GM19239 (cell line): ENCODE measurements at places on chromosomes 6 and 20.

- no peak for DNase-seq
These were observed 179.5 kb downstream of the TFAP2A start for GRCh38 chr6:10235344-10235743.

DNA sequence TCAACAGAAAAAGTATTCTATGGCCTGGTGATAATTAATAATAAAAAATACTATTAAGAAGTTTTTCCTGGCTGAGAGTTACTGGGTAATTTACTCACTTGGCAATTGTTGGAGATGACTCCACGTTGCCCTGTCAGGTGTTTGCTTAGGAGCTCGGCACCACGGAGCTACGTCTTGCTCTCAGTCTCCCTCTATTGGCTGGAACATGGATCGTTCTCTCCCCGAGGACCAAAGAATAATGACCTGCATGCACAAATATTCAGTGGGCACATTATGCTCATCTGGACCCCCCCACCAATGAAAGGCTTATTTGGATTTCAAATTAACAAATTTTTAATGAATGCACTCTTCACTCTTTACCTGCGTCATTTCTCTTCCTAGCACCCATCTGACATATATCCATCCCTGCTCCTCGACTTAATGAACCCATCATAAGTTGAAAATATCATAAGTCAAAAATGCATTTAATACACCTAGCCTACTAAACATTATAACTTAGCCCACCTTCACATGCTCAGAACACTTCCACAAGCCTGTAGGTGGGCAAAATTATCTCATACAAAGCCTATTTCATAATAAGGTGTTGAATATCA lies 71.0 kb upstream of the CD83 start:
- peak; percentile 60 for DNase-seq

- no peak for DNase-seq
These were observed 17.9 kb upstream of the CNKSR3 start for GRCh38 chr6:154528310-154528915.

DNA sequence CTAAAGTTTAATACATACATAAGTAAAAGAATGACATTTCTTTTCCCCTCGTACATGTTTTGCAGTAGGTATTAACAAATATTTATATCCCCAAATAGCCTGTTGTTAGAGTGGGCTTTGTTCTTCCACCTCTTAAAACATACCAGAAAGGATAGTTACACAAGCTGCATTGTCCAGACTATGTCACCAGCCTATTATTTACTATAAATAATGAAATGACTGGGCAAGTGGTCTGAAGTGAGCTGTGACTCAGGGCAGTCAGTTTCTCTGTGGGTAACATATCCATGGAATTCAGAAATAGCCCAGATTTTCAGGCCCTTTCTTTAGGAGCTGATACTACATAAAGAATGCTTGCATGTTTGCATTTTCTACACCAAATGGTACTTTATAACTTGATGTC lies 60.1 kb downstream of the FUT9 start:
- no peak for DNase-seq

GRCh38 chr20:49792006-49792405 lies 20.6 kb upstream of the SLC9A8 start:
- no peak for DNase-seq

- no peak for DNase-seq
These were observed 15.8 kb downstream of the DNPH1 start for GRCh38 chr6:43213431-43213830.

GRCh38 chr20:45974896-45975565 lies 3.0 kb upstream of the ZNF335 start:
- DNase-seq: no peak

DNA sequence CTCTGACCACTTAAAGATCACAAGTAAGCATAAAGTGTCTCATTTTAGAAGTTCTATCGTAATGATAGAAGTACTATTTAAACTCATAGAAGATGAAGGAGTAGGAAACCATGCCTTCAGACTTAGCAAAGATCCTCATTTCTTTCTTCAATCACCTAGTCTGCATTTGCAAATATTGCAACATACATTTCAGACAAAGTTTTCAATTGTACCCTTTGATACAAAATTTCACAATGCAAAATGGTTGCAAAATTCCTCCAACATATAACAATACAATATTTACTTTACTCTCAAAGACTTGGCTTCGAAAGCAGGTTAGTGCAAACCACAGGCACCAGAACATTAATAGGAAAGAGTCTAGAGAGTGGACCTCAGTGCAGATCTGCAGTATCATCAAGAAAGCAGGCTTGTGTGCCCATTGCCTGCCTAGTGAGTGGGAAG lies 16.1 kb upstream of the ROS1 start:
- no peak for DNase-seq

DNA sequence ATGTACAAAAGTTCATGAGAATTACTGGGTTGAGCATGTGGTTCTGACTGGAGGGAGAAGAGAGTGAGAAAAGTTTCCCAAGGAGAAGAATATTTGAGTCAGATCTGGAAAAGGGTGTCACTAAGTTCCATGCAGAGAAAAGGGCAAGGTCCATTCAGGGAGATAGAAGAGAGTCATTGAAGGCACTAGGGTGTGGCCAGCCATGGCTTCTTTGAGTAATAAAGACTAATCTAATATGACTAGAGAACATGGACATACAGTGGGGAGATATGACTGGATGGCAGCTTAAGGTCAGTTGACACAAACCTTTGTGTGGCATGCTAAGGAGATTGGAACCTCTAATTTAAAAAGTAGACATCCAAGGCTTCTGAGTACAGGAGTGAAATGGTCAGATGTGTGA lies 10.7 kb upstream of the SLC17A4 start:
- no peak for DNase-seq

DNA sequence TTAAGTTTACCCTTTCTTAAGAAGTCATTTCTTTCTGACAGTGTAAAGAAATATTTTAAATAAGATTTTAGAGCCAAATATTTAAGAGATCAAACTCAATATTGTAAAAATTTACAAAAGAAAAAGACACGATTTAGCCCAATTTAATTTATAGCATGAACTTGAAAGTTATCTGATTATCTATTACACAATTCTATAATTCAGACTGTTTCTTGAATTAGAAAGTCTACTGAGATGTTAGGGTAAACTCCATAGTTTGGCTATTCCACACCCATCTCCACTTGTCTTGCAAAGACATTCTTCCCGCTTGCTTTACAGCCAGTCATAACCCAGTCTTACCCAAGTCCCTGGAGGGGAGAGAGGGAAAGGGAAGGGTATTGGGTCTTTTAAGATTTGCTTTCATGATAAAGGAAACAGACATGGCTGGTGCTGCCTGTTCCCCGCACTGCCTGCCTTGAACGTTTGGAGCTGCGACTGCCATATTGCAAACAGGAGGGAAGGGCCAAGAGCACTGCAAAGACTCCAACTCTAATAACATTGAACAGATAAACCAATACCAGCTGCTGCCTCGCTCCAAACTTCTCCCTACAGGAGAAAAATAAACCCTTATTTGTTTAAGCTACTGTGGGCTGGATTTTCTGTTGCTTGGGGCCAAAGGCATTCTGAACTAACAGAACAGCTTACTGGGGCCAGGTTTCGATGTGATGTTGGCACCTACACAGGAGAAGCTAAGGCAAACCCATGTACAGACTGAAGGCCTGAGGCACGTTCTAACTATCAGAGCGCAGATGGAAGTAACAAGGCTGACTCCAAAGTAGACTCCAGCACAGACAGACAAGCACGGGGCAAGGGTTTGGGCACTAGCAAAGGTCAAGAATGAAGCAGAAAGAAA lies 552.3 kb upstream of the JARID2 start:
- no peak for DNase-seq

DNA sequence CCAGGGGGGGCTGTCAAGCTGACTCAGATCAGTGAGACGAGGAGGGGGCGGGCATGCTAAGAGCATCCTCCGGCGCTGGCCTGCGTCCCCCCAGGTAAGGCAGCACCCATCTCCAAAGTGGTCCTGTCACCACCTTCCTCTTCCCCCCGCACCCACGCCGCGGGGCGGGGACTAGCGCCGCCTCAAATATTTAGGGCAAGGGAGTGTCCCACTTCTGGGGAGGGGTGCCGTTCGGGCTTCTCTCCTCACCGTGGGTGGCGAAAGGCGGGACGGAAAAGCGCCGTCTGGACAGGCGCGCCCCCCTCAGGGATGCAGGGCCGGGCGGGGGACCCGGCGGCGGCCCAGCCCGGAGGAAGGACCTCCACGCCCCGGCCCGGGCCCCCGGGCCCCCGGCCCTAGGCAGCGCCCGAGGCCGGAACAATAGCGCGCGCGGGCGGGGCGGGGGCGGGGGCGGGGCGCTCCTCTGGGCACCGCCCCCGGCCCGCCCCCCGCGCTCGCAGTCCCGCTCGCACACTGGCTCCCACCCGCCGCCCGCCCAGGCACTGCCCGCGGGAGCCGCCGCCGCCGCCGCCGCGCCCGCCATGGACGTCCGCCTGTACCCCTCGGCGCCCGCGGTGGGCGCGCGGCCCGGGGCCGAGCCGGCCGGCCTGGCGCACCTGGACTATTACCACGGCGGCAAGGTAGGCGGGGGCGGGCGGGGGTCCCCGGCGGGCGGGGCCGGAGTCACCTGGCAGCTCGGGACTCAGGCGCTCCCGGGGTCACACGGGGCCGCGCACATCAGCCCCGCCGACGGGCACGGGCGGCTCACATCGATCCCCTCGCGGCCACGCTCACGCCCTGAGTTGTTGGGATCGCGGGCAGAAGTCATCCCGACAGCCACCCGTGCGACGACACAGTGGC lies at the start of gene TOX2:
TSS of gene TOX2 (plus strand) at position 542 of the 900 bp plus-strand sequence. CDS start at position 582, 40 bp downstream.
- DNase-seq: peak; percentile 70

DNA sequence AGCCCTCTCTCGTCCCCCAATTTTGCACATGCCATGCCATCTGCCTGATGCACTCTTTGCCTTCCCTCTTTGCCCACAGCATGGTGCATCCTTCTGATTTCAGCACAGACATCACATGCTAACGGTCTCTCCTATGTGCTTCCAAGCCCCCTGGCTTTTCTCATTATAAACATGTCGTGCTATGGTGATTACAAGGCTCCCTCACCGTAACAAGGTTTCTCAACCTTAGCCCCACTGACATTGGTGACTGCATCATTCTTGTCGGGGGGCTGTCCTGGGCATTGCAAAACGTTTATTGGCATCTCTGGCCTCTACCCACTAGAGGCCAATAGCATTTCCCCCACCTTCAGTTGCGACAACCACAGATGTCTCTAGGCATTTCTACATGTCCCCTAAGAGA lies 187.2 kb downstream of the TFAP2C start:
- DNase-seq: no peak

- DNase-seq: peak; percentile 4
These were observed at the start of gene SCGN for GRCh38 chr6:25652007-25652515. Gene SCGN (plus strand): TSS chr6:25652215. CDS start chr6:25652404, 189 bp downstream.

DNA sequence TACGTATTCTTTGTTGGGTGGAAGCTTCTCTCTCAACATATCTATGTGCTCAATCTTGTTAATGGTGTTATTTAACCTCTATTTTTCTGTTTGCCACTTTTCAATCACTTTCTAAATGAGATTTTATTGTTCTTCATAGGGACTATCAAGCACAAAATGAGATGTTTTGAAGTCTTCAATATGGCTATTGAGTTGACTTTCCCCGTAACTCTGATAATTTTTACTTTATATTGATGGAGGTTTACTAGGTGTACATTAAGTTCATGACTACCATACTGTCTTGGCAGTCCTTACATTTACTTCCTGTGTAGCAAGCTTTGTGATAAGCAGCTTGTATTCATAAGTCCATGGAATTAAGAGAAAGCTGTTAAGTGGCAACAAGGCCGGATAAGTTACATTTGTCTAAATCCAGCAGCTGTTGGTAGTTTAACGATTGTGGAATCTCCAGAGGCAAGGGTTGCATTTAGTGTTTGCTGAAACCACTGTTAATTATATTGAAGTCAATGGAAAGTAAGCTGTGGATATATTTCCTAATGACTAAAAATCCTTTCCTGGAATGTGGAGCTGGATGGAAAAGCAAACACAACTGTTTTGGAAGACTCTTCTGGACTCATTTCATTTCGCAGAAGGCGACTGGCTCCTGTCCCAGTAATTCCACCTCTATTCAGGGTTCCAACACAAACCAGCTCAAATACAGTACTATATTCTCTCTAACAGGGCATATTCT lies 57.3 kb upstream of the SMIM29 start:
- no peak for DNase-seq

GRCh38 chr6:166275714-166276166 lies 32.5 kb downstream of the PRR18 start:
- DNase-seq: peak; percentile 70

- DNase-seq: no peak
These were observed 343.5 kb downstream of the NRN1 start for GRCh38 chr6:5663259-5663658.

DNA sequence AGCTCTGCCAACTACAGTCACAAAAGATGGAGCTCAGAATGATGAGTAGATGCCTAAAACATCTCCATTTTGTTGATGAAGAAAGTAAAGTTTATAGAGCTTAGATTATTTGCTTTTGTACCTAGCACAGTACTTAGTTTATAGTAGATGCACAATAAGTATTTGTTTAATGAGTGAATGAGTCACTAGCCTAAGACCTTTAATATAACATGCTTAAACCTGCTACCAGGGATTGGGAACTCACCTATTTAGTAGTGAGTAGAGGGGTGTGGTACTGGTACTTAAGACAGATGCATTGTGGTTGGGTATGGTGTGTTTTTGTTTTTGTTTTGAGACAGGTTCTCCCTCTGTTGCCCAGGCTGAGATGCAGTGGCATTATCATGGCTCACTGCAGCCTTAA lies 35.8 kb downstream of the TRIM38 start:
- DNase-seq: no peak

DNA sequence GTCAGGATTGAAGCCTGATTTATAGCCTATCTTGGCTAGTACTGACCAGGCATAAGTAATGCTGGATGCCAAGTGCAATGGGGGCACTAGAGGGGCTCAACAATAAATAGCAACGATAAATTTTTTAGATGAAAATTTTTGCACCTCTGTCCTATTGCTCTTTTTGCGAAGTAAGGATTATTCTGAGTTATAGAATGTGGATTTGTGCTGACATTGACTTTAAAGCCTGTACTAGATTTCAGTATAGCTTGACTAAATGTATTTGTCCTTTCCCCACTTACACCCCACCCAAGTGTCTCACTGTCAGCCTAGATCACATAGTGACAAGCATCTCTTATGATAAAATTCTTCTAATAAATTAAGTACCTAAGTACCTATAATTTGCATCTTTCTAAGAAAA lies 757.0 kb downstream of the GRIK2 start:
- DNase-seq: no peak

GRCh38 chr6:77987035-77987384 lies 334.2 kb downstream of the MEI4 start:
- DNase-seq: no peak

GRCh38 chr6:51094271-51094670 lies 275.6 kb downstream of the TFAP2B start:
- DNase-seq: no peak
